NCI-H146 (cell line): ENCODE measurements at places on chromosomes 11 and 22.

- no peak for DNase-seq
Measured at GRCh38 chr11:34493926-34494595, 19.5 kb downstream of the ELF5 start.

GRCh38 chr11:118045191-118045590 lies 31.7 kb upstream of the TMPRSS4 start:
- DNase-seq: peak; percentile 55

GRCh38 chr22:19079691-19080090 lies 42.5 kb downstream of the DGCR2 start:
- no peak for DNase-seq

DNA sequence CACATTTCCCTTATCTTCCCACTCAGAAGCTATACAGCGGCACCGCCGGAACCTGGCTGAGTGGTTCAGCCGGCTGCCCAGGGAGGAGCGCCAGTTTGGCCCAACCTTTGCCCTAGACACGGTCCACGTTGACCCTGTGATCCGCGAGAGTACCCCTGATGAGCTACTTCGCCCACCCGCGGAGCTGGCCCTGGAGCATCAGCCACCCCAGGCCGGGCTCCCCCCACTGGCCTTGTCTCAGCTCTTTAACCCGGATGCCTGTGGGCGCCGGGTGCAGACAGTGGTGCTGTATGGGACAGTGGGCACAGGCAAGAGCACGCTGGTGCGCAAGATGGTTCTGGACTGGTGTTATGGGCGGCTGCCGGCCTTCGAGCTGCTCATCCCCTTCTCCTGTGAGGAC lies 4.9 kb downstream of the NLRX1 start:
- no peak for DNase-seq

DNA sequence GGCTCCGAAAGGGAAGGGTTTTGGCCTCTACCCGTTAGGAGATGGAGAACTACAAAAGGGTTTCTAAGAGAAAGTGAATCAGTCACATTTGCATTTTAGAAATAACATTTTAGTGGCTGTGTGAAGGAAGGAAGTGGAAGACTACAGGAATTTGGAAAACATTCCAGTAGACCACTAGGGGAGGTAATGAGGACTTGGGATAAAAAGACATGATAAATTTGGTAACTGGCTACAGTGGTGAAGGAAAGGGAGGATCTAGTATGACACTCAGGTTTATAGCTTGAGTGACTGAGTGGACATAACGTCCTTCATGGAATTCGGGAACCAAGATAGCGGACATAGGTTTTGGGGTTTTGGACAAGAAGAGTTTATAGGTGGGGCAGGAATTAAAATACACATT lies 7.0 kb upstream of the RRM1 start:
- no peak for DNase-seq
